ENCODE measurements at places on chromosomes 1 and 21.

DNA sequence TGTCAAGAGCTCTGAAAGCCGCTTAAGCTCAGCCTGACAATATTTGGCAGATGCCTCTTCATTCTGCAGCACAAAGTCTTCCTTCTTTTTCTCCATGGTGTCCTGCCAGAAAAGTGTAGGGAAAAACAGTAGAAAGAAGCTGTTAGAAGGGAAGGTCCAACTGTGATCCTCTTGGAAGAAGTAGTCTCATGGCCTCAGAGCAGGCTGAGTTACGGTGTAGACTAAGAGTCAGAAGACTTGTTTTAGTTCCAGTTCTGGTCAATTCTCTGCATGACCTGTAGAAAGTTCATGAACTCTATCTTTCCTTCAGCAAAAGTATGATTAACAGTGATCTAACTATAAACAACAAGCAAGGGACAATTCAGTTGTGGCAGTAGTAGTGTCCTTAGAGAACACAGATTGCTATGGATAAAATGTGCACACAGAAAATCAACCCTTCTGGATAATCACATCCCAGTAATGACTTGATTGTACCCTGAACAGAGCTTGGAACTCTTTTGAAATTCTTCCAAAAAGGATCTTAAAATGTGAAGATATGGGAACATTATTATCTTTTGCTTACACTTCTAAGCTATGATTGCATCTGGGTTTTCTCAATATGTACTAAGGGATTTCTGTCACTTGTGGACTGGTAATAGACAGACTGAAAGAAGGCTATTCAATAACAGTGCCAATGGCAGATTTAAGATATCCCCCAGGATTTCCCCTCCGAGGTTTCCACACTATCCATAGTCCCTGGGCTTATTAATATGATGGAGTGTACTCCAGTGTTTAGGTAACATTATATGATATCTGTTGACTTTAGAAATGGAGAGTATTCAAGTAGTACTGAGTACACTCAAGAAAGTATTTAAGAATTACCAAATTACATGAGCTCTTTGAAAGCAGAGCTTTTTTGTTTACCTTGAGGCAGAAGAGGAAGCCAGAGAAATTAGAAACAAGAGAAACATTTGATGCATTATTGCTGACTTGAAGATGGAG, 22.1 kb upstream of the GBP2 start:
- DNase-seq, result no peak

GRCh38 chr1:221497046-221497445, 244.8 kb downstream of the DUSP10 start:
- no peak for DNase-seq

DNA sequence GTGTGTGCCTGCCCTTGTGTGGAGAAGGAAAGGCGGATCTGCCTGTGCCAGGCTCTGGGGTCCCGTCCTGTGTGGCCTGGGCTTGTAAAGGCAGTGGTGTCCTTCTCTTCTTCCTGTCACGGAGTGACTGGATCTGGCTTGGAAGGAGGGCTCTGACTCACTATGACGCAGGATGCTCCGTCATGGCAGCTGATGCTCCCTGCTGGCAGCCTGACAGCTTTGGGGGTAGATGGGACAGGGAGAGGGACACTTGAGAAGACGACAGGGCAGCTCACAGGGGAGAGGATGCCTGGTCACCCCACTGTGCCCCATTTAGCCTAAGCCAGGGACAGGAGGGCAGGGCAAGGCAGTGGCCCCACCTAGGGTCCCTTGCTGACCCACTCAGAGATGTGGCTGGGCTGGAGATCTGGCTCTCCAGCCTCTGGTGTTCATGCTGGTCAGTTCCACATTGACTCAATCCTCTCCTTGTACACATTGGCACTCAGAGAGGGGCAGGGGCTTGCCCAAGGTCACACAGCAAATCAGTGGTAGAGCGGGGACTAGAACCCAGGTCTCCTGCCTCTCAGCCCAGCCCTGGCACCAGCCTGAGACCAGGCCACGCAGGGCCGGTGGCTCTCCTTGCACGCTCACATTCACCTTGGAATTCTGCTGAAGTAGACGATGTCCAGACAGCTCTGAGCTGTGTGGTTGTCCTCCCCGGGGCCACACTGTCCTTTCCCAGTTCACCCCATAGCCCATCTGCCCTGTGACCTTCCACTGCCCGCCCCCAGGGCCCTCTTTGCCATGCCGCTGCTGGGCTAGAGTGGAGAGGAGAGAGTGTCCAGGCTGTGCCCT, 2.8 kb upstream of the FAM131C start:
- DNase-seq, result no peak

DNA sequence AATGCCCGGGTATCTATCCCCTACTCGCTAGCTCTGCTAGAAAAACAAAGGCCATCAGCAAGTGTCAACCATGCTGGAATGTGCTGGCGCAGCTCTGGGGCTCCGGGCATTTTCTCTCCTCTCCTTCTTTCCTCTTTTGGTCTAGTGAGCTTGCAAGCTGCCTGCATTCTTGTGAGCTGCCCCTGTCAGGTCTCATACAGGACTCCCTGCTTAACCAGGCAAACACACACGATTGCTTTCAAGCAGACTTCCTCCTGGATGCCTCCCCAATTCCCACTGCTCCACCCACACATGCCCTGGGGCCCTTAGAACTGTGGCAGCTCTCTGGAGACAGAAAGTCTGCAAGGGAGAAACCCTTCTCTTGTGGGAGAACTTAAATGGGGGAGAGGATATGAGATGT, 35.7 kb upstream of the SUCO start:
- DNase-seq, result no peak

DNA sequence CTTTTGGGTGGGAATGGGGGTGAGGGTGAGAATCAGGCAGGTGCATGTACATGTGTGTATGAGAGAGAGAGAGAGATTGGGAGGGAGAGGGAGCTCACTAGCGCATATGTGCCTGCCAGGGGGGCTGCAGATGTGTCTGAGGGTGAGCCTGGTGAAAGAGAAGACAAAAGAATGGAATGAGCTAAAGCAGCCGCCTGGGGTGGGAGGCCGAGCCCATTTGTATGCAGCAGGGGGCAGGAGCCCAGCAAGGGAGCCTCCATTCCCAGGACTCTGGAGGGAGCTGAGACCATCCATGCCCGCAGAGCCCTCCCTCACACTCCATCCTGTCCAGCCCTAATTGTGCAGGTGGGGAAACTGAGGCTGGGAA, 95.0 kb downstream of the EPHB2 start:
- no peak for DNase-seq

- no peak for DNase-seq
Observed at GRCh38 chr1:231419147-231419546, 2.9 kb downstream of the EGLN1 start.

- DNase-seq, result no peak
Observed at GRCh38 chr1:112806090-112806642, 91.0 kb upstream of the PPM1J start.

DNA sequence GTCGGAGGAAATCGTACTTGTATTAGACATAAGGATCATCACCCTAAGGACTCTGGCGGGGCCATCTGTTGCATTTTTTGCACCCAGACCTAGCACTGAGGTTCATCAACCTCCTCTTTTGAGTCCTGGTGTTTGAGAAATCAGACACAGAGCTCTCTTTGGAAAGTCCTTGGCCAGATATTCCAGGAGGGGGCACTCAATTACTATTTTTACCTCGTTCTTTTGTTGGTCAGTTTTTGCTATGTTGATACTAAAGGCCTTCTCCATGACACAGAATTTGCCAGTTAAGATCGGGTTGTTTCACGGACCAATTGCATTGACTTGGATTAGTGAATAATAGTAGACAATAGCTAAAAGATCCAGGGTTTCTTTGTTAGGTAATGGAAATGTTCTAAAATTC, 711.2 kb downstream of the KCNT2 start:
- DNase-seq, result no peak

DNA sequence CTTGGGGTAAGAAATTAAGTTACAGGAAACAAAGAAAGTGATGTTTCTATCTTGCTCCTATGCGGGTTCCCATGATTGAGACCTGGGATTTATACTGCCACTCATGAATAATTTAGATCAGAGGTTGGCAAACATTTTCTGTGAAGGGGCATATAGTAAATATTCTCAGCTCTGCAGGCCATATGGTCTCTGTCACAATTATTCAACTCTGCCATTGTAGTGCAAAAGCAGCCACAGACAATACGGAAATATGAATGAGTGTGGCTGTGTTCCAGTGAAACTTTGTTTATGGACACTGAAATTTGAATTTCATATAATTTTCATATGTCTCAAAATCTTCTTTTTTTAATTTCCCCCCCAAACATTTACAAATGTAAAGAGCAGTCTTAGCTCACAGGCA, 127.2 kb downstream of the FOXD2 start:
- no peak for DNase-seq

Measured in chondrocyte (in vitro differentiated cells).